ENCODE measurements at places on chromosomes 13 and 19. TPM values are rescaled to one million over a fixed set of nuclear protein-coding genes. Genes with fewer than 3 reads are reported as not detected.

DNA sequence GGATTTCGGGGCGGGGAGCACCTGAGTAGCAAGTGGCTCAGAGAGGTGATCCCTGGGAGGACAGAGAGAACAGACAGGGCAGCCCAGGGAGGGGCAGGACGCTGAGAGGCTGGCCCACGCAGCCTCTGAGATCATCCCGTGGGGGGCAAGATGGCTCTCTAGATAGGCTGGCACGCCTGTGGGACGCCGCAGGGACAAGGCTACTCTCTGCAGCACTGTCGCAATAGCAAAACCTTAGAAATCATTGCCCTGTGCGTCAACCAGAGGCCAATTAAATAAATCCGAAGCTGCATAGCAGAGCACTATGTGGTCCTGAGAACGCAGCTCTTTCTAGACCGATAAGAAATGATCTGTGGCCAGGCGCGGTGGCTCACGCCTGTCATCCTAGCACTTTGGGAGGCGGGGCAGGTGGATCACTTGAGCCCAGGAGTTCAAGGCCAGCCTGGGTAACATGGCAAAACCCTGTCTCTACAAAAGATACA, 5.1 kb downstream of the PEX11G start:
- no peak for DNase-seq

DNA sequence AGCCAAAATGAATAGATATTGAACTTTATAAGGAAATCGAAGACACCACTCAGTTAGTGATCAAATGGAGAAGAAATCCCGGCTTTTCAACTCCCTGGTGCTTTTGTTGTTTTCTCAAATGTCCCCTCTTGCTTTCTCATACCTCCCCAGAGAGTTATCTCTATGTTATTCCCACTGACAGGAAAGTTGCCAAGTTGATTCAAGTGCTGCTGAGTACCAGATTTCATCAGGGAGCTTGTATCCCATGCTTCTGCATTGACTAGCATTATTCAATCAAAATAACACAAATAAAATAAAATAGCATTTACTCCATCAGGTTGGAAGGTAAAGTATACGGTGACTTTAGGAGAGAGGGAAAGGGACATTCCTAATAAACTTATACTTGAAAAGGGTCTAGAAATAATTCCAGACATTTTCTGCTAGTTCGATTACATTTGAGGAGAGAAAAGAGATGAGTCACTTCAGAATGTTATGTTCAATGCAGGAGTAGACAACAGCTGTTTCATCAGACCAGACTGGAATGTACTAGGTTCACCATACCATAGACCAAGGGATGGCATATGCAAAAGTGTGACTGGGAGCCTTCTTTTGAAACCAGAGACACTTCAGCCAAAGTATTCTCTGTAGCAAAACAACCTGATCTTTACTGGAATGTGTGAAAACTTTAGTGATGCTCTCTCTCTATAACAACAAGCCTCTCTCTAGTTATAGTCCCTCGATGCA, 397.8 kb downstream of the FGF14 start:
- no peak for DNase-seq

DNA sequence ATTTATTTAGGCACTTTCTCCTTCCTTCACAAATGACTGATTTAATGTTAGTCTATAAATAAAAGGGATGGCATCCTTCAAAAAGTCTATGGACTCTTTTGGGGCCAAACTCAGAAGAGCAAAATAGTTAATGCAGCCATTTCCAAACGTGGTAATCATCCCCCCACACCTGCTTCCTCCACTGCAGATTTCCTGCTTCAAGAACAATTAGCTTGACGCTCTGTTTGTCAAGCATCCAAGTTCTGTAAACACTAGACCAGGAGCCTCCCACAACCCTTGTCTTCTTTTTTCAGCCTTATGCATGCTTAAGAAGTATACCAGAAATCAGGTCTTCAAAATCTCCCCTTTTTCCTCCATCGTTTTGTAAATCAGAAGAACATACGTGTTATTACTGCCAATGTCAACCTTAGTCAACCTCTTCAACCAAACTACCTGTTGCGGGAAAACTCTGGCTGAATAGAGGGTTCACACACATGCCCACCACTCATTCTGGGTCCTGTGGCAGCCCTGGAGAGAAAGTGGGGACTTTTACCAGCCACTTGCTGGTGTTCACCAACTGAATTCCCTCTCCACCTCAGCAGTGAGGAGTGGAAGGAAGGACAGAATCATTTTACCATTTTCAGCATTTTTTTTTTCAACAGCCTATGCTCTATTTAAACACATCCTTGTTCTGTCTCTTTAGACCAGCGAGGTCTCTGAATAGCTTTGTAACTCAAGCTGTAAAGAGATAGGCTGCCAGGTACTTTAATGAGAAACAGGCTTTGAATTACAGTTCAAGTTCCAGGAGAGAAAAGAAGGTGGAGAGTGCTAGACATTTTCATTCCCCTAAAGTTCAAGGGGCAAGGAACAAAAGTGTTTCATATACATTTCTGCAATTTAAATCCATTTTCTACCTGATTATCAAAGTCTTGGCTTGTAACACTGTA, 39.1 kb downstream of the EFNB2 start:
- no peak for DNase-seq

DNA sequence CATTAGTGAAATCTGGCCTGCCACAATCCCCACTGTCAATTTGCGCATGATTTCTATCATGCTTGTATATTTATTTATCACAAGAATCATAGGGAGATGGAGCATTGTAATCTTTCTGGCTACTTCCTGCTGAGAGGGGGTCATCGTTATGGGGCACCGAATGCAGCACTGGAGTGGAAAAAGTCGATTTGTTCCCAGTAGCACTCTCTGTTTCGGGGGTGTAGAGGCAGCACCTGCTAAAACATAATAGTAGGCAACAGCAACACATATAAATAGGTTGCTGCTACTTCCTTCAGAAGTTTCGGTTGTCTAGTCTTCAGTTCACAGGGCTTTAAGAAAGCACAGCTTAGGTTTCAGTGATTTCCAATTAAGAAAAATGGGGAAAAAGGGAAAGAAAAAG, 23.4 kb upstream of the CEACAM21 start:
- DNase-seq, result no peak

DNA sequence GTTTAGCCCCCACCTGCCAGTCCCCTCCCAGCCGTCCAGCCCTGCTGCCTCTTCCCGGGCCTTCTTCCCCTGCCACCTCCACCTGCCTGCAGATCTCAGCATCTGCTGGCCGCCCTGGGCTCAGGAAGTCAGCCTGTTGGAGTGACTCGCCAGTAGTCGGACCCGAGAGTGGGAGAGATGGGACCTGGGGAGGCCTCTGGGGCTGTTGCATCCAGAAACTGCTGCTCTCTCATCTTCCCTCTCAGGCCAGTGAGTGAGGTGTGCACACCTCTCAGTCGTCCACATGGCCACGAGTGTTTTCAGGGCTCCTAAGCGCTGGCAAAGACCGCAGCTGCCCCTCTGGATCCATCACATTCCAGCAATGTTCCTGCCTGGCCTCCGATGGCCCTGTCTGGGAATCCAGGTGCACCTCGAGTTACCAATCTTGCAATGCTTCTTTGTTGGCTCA, 151.8 kb upstream of the SOX1 start:
- DNase-seq, result no peak

DNA sequence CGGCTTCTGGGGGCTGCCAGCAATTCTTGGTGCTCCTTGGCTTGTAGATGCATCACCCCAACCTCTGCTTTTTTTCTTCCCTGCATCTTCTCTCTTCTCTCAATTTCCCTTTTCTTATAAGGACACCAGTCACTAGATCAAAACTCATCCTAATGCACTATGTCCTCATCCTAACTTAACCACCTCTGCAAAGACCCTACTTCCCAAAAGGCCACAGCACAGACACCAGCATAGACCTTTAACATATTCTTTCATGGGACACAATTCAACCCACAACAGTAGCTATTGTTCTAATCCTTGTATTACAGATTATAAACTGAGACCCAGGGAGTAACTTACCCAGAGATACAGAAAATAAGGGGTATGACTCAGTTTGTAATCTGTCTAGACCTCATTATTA, 47.0 kb downstream of the RUBCNL start:
- no peak for DNase-seq

DNA sequence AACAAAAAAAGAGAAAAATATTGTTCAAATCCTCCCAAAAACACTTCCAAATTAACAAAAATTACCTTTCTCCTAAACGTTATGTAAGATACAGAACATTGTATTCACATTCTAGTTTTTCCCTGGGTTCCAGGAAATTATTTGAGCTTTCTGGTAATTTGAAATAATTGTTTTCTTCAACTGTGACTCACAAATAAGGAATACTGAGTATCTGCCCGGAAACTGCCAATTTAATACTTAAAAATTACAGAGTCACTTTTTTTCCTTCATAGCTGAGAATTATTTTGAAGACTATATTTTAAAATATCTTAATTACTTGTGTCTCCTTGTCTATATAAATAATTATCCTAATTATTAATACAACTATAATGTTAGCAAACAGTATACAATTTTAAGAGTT, 709.0 kb upstream of the ARGLU1 start:
- no peak for DNase-seq

The ZNF724 gene
- total RNA-seq, result 2.5 TPM

The IL17D gene
- total RNA-seq, result 7.1 TPM

The SYCN gene
- 1.1 TPM for total RNA-seq

The ZNF491 gene
- 3.9 TPM for total RNA-seq

The F2RL3 gene
- 2.9 TPM for total RNA-seq
